ENCODE measurements at places on chromosomes 7 and 10. TPM values are rescaled to one million over a fixed set of nuclear protein-coding genes. Genes with fewer than 3 reads are reported as not detected.

- no peak for DNase-seq
These were observed 130.7 kb downstream of the BAMBI start for GRCh38 chr10:28807760-28808613.

- no peak for DNase-seq
These were observed 60.2 kb downstream of the WIPF3 start for GRCh38 chr7:29866490-29866930.

GRCh38 chr10:60167050-60167449, 222.6 kb downstream of the ANK3 start:
- no peak for DNase-seq

GRCh38 chr7:147145194-147145593, 1028.6 kb downstream of the CNTNAP2 start:
- DNase-seq, result no peak

DNA sequence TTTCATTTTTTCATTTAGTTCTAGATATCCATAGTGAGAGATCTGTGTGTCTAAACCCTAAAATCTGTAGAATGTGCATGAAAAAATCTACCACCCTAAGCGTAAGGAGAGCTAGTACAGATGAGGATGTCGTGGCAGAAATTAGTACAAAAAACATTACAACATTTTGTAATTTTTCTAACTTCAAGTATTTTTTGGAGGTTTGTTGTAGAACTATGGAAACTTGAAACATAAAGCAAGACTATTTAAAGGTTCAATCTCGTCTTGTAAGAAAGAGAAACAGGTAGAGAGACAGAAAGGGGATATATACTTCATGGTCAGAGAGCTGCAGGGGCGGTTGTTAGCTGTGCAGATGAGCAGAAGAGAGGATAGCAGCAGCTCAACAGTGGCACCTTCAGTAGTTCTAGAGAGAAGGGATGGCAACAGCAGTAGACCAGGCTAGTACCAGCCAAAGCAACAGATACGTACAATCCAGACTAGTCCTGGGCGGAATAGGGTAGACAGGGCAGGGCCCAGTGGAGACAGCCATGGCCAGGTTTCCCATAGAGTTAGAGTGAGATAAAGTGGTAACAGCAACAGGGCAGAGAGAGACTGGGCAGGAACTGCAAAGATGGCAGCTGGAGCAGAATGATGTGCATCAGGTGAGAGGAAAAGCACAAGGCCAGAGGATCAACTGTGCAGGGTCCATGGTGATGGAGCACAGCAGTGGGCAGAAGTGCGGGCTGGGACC, 145.2 kb downstream of the FRMD4A start:
- DNase-seq, result peak; percentile 42

GRCh38 chr10:44352316-44353127, 32.4 kb downstream of the CXCL12 start:
- no peak for DNase-seq

DNA sequence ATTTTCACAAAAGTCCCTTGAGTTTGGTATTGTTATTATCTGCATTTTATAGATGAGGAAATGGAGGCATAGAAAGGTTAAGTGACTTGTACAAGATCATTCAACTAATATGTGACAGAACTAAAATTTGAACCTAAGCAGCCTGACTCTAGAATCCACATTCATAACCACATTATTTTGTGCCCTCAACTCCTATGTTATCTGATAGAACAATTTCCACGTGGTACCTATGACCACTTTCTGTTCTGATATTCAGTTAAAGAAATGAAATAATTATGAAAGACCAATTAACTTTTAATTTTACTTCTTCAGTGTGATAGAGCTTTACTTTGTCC, 17.5 kb downstream of the BCAP29 start:
- DNase-seq, result no peak

DNA sequence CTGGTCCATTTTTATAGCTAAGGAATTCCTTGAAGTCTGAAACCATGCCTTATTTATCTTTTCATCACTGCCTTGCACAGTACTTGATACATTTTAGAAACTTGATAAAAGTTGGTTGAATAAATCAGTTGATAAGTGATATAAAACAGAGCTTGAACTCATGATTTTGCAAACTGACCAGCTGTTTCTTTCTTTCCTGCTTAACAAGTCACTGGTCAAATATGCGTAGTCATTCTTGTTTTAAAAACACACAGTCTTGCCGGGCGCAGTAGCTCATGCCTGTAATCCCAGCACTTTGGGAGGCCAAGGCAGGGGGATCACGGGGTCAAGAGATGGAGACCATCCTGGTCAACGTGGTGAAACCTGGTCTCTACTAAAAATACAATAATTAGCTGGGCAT, 6.3 kb downstream of the TPST1 start:
- no peak for DNase-seq

DNA sequence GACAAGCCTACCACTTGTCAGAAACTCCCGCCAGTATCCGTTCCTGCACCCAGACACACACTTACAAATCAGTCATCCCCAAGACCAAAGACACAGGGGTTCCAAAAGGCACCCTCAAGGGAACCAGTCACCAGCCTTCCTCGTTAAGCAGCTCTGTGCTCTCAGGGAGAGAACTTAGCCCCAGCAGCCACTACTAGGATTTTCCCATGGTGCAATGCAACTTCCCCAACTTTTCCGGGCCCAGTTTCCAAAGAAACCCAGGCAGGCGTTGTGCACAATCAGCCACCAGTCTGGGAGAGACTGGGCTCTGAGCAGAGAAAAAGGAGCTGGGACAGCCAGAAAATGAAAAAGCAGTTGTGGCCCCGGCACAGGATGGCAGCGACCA, 1.2 kb downstream of the DLG5 start:
- no peak for DNase-seq

- DNase-seq, result no peak
These were observed 1.1 kb downstream of the ARHGAP12 start for GRCh38 chr10:31927565-31927883.

GRCh38 chr10:76242956-76243355, 811.5 kb downstream of the LRMDA start:
- DNase-seq, result no peak

GRCh38 chr10:124656113-124656490, 88.1 kb downstream of the FAM53B start:
- DNase-seq, result no peak

- no peak for DNase-seq
These were observed 21.9 kb upstream of the CREB5 start for GRCh38 chr7:28390426-28390825.

DNA sequence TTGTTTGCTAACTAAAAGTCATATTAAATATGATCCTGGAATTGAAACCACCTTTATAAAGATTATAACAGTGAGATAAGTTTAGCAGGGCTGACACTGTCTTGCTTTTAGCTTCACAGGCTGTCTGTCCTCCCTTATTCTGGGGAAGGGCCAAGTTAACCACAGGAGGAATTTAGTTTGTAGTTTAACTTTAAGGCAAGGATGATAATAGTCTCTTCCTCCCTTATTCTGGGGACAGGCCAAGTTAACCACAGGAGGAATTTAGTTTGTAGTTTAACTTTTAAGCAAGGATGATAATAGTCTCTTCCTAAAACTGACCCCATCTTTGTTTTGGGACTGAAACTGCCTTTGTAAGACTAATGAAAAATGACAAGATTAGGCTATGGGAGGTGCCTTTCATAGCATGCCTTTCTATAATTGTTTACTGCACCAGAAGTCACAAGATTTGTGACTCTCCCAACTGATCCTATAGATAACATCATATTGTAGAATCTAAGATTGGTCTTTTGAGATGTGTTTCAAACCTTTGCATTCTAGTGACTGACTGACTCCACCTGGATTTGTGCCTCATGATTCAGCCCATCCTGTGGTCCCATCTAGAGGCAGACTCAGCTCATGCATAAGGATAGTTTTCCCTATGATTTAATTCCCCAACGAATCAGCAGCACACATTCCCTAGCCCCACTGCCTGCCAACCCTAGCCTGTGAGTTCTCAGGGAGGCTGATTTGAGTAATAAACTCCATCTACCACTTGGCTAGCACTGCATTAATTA, 212.0 kb downstream of the MAGI2 start:
- DNase-seq, result no peak

- peak; percentile 15 for DNase-seq
These were observed 122.6 kb upstream of the PTER start for GRCh38 chr10:16314259-16314658.

GRCh38 chr7:132423594-132424200, 152.6 kb downstream of the PLXNA4 start:
- DNase-seq, result no peak

DNA sequence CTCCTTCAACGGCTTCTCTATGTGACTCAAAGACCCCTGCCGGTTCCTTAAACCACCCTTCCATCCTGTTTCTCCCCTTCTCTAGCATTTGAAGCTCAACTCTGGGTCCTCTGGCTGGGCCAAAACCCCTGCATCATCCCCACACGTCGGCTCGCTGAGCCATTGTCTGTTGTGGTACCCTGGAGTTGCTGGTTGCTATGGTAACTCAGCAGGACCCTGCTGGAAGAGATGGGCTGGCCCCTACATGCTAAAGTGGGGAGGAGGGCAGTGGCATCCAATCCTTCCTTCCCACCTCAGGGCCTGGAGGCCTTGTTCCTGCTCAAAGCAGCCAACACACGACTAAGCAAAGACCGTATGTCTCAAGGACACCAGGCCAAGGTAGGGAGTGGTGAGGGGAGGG, 452.5 kb downstream of the PLXNA4 start:
- no peak for DNase-seq

- peak; percentile 72 for DNase-seq
These were observed 6.8 kb downstream of the CYP26A1 start for GRCh38 chr10:93080350-93081046.

Gene TRIM50
- total RNA-seq, result 0.16 TPM

Gene ANXA8
- not detected for total RNA-seq

Gene LRRTM3
- 0.32 TPM for total RNA-seq
